ENCODE measurements at places on chromosomes 12 and 14.

DNA sequence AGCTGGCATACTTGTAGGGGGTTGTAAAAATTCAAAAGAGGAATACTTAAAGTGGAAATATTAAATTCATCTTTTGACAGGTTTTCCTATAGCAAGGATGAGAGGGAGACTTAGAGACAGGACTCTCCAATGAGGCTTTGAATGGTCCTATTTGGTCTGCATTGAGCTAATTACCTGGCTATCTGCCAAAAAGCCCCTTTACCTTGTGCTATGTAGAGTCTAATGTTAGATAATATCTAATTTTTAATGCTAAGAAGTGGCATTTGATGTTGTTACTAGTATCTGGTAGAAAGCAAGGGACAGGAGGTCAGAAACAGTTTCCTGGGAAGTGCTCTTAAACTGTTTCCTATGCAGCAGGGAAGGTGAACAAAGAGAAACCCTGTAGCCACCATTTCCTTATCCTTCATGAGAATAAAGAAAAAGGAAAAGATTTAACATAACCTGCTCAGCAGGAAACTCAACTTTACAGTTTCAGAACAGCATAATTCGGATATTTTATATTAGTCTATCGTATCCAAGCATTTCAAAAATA, 550.0 kb downstream of the SOX5 start:
- no peak for DNase-seq

GRCh38 chr12:63862187-63862968, 17.9 kb downstream of the SRGAP1 start:
- no peak for DNase-seq

DNA sequence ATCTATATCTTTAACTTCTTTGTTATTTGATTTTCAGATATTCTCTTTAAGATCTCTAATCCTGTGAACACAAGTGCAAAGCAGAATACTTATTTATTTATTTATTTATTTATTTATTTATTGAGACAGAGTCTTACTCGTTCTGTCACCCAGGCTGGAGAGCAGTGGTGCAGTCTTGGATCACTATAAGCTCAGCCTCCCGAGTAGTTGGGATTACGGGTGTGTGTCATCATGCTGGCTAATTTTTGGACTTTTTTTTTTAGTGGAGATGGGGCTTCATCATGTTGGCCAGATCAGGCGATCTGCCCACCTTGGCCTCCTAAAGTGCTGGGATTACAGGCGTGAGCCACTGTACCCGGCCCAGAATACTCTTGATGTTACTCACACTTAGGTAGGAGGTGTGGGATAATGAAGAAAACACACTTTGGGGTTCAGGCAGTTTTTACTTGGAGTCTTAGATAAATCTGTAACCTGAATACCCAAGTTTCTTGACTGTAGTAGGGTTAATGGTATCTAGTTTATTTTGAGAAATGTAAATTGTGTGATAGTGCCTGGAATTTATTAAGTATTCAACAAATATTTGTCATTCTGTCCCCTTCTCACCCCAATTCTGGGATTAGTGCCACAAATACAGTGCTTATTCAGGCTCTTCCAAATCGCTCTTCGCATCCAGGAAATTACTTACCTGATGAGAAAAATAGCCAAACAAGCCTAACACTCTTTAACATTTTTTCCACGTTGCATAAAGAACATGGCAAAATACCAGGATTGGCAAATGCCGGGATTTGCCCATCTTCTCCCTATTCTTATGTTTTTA, 33.0 kb downstream of the METAP2 start:
- DNase-seq = no peak

DNA sequence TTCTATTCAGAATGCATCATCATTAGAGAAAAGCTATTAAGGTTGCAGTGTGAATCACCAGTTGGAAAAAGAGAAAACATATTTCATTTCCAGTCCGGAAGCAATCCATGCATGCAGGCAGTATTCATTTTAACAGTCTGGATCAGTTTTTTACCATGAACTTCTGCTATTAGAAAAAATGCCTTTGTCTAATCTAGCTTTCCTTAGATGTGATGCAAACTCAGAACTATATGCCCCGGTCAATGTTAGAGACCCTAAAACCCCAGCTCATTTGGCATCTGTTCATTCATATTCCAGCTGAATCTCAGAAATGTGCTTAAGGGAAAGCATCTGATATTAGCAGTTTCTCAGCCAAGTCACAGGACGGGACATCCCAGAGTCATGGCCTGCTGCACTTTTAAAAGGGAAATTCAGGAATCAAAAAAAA, 8.5 kb downstream of the IRAK3 start:
- DNase-seq = no peak

DNA sequence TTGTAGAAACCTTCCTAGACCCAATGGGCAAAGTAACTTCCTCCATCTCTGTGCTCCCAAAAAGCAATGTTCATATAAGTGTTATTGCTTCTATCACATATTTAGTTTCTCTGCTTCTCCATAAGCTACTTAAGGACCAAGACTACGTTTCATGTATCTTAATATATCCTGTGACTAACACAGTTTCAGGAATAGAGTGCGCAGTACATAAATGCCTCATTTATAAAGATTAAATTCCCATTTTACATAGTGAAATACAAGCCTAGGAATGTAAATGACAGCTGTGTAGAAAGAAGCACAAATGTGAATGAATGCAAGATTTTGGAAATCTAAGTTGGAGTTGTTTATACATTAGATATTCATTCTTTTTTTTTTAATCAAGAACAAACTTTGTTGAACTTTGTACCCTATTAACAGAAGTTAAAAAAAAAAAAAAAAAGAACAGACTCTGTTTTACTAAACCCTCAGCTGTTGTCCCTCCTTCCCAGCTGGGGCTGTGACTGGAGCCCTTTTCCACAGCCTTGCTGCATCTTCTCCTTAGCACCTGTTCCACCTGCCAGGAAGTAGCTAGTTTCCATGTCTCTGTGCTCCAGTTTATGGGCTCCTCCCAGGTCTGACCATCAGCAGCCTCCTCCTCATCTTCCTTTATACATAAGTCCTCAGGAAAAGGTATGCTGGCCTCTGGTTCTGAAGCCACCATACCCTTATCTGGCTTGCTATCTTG, 7.0 kb upstream of the METTL17 start:
- DNase-seq = no peak

GRCh38 chr12:56781726-56782125, 18.6 kb downstream of the HSD17B6 start:
- DNase-seq = no peak

GRCh38 chr14:96538097-96538989, 36.2 kb downstream of the PAPOLA start:
- DNase-seq = no peak

DNA sequence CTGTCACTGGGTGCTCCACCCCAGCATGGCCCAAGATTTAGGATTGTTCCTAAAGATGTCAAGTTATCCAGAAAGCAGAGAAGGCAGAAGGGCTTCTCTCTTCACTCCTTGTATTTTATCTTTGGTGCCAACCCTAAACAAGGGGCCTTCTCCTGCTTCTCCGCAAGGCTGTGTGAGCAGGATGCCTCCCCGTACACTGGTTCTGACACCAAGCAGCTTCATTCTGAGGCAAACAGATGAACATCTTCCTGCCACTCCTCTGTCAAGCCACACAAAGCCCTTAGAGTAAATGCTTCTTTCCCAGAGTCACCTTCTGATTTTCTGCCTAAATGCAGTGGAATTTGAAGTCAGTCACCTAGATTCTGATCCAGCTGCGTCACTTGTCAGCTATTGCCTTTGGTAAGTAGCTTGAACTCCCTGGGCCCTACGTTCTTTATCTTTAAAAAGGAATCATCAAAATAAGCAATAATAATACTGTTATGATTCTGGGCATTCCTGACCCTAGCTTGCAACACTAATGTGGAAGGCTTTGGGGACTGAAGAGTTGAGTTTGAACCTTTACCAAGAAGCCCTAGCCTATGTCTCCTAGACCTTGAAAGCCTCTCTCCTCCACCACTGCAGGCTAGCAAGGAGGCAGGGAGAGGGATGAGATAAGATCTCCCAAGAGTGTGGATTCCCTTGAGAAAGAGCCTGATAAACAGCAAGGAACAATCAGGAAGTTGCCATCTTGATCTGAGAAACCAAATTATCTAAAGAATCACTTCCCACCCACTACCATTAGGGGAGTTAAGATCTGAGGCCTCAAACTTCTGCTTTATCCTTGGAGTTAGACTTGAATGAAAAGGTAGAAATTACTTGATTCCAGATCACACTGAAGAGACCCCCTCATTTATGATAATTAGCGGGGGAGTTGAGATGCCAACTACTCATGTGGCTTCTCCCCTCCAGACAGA, 5.7 kb downstream of the KRT73 start:
- DNase-seq = no peak

DNA sequence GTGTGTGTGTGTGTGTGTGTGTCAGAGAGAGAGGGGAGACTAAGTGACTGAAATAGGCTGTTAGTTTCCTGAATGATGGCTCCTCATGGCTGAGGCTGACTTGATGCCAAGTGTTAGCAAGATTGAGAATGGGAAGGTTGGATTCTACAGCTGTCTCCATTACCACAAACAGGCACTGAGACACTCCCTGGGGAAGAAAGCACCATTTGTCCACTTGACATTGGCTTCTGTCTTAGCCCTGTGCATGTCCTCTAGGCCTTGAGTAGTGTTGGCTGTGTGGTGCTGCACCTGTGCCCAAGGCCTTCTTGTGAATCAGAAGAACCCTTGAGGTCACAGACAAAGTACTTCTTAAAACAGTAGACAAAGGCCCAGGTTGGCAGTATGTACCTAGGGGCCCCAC, 15.6 kb downstream of the ERG28 start:
- DNase-seq = no peak

GRCh38 chr12:86134561-86134960, 121.6 kb downstream of the MGAT4C start:
- no peak for DNase-seq

DNA sequence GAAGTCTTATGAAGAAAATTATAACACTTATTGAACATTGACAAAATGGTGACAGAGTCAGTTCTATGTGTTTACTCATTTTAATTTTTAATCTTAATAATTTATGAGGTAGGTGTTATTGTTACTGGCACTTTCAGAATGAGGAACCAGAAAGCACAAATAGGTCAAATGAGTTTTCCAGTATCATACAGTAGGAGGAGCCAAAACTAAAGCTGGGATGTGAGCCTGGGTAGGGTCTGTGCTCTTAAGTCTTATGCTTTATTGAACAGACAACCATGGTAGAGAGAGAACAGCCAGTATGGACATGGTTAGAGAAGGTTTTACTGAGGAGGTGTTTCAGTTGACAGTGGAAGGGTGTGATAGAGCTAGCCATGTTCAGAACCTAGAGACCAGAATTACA, 775.7 kb downstream of the TMTC2 start:
- no peak for DNase-seq

GRCh38 chr12:28517101-28517500, 326.8 kb downstream of the CCDC91 start:
- DNase-seq = no peak

DNA sequence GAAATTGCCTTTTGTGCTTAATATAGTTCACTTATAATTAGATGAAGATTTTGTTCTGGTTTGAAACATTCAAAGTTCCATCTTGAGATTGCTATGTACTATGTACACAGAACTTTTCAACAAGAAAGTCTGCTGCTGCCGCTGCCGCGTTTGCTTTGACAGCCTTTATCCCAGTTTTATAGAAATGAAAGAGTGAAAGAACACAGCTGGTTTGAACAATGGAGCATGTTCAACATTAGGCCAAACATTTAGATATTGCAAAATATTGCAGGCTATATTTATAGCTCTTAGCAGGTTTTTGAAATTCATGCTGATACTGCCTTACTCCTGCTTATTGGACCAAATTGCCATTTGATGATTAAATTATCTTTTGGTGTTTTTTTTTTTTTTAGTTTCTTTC, 299.8 kb upstream of the PRKD1 start:
- DNase-seq = no peak

Data from hematopoietic multipotent progenitor cell treated with erythropoietin and hydrocortisone succinate and interleukin-3 and kit ligand, for 8 days (in vitro differentiated cells).